NCI-H446 (cell line): ENCODE measurements at places on chromosomes 6 and 20.

GRCh38 chr20:57872816-57873409 is 163.1 kb upstream of the PMEPA1 start:
- DNase-seq: no peak

DNA sequence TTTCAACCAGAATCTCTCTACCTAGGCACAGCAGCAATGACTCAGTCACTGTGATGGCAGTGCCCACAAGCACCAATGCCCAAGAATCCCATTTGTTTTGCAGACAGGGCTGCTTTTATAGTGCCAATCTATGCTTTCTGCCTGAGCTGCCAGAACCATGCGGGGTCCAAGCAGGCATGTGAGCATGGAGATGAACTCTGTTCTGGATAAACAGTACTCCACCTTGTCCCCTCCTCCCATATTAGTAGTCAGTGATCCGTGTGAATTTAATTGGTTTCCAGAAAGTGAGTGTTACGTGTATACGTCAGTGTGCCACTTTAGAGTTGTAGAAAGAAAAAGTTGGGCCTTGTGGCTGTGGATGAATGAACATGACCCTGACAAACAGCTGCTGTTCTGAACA is 79.4 kb downstream of the SASH1 start:
- no peak for DNase-seq

GRCh38 chr6:30101444-30102413 is 11.2 kb downstream of the TRIM31 start:
- DNase-seq: no peak

- DNase-seq: no peak
Observed at GRCh38 chr6:170150590-170150945, 140.3 kb downstream of the DLL1 start.

- DNase-seq: no peak
Observed at GRCh38 chr20:58692579-58693225, at the start of gene NPEPL1. Gene NPEPL1, plus strand, starts transcription at chr20:58692800. Its CDS starts 101 bp downstream, at chr20:58692901.

DNA sequence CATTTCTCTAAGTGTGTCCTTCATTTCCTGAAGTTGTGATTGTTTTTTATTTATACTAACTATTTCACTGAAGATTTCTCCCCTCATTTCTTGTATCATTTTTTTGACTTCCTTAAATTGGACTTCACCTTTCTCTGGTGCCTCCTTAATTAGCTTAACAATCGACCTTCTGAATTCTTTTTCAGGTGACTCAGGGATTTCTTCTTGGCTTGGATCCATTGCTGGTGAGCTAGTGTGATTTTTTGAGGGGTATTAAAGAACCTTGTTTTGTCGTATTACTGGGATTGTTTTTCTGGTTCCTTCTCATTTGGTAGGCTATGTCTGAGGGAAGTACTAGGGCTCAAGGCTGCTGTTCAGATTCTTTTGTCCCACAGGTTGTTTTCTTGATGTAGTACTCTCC is 92.8 kb downstream of the ESR1 start:
- DNase-seq: no peak

- DNase-seq: no peak
Observed at GRCh38 chr6:39298061-39298460, 16.2 kb downstream of the KCNK17 start.

DNA sequence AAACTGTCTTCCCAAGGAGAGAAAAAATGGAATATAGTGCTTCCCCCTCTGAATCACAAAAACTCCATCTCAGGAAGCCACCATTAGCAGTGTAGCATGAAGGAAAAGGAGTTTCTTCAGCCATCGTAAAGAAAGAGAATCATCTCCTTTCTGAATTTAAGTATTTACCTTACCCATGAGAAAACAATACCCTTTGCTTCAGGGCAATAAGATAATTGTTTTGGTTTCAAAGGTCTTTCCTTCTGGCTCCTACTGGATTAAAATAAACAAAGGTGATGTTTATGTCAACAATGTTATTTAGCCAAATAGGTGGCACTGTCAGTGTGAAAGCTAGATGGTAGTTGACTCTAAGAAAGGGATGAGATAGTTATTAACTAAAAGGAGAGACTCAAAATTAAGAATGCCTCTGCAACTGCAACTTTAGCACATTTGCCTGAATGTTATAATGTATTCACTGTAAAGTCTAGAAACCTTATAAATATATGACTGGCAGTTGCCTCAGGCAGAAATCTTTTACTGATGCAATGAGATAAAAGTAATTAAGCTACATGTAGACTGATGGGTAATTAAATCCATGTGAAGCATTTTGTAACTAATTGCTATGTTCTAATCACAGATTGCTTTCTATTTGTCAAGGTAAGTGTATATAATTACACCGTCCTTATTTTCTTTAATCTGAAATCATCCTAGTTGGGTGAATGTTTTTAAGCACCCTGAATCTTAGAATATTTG is 399.0 kb downstream of the CDKAL1 start:
- DNase-seq: no peak

- DNase-seq: no peak
Observed at GRCh38 chr6:144745439-144745838, 460.3 kb downstream of the UTRN start.

DNA sequence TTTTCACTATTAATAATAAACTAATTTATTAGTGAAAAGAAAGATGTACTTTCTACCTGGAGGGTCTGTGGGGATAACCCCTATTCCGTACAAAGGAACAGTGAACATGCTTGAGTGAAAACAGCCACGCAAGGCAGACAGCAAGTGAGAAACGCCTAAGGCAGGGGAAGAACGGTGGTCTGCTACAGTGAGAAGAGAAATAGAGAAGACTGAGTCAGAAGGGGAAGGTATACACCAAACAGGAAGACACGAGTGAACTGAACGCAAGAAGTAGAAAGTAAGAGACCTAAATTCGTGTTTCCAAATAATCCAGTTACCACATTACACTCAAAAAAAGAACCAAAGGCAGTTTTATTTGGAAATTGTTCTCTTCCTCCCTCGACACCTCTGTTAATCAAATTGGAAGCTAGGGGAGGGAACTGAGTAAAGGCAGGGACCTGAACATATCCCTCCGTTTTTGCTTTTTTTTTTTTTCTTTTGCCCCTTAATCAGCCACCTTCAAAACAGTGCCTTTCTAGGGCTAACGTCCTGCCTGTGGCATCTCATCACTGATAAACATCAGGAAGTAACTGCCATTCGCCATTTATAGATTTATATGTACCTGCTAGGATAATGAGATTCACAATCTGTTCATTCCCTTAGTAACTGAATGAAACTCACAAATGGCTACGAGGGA is 48.9 kb downstream of the ATXN1 start:
- no peak for DNase-seq

- DNase-seq: no peak
Observed at GRCh38 chr6:4295058-4295782, 159.8 kb upstream of the ECI2 start.

GRCh38 chr20:44024820-44025580 is 110.3 kb downstream of the TOX2 start:
- no peak for DNase-seq

- DNase-seq: no peak
Observed at GRCh38 chr6:37695273-37695672, 2.4 kb downstream of the MDGA1 start.
